ENCODE measurements at places on chromosomes 2 and 18.
A peak's percentile ranks its signal among the peaks of the same experiment; 100 is the strongest.

DNA sequence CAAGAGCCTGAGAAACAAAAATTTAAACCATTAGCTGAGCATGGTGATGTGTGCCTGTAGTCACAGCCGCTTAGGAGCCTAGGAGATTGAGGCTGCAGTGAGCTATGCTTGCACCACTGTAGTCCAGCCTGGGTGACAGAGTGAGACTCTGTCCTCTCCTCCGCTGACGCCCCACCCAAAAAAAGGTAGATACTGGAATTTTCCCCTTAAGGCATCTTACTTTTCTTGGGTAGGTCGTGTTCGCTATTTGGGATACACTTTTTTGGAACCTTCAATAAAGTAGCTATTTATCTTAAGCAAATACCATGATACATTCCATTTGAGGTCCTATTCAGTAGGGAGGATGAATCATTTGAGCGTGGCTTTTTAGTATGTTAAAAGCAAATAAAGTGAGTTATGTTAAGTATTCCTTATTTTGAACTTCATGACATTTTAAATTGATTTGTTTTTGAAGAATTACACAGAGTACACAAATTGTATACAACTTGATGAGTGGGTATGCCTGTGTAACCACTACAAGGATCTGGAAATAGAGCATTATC is 38.7 kb downstream of the RALBP1 start:
- DNase-seq = no peak

DNA sequence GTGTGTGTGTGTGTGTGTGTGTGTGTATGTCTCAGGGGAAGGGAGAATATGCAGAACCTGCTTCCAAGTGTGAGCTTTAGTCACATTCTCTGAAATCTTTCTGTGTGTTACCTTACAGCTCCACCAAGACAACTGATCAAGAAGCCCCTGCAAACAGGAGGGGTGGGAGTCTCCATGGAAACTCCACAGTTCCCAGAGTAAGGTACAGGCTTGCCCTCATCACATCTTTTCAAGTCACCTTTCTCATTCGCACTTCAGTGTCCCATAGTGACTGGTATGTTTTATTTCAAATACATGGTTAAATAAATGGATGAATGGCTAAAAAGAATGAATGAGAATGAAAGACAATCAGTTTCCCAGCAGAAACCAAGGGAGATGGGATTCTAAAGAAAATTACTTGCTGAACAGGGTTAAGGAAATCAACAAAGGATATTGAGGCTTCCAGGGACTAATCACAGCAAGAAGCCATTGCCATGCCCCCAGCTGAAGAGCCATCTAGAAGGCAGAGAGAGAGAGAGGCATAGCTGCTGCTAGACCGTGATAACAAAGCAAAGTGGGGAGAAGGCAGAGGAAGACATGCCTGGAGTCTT is 987.2 kb upstream of the CELF4 start:
- DNase-seq = no peak

- no peak for DNase-seq
These were observed 34.2 kb downstream of the B4GALT6 start for GRCh38 chr18:31649978-31650719.

GRCh38 chr2:119240311-119241204 is 16.9 kb downstream of the STEAP3 start:
- peak; percentile 69 for DNase-seq

- no peak for DNase-seq
These were observed 53.5 kb upstream of the SPOPL start for GRCh38 chr2:138447889-138448570.

- no peak for DNase-seq
These were observed 28.3 kb downstream of the MAP3K2 start for GRCh38 chr2:127359520-127359919.

GRCh38 chr2:62713837-62714236 is 8.3 kb downstream of the EHBP1 start:
- no peak for DNase-seq

DNA sequence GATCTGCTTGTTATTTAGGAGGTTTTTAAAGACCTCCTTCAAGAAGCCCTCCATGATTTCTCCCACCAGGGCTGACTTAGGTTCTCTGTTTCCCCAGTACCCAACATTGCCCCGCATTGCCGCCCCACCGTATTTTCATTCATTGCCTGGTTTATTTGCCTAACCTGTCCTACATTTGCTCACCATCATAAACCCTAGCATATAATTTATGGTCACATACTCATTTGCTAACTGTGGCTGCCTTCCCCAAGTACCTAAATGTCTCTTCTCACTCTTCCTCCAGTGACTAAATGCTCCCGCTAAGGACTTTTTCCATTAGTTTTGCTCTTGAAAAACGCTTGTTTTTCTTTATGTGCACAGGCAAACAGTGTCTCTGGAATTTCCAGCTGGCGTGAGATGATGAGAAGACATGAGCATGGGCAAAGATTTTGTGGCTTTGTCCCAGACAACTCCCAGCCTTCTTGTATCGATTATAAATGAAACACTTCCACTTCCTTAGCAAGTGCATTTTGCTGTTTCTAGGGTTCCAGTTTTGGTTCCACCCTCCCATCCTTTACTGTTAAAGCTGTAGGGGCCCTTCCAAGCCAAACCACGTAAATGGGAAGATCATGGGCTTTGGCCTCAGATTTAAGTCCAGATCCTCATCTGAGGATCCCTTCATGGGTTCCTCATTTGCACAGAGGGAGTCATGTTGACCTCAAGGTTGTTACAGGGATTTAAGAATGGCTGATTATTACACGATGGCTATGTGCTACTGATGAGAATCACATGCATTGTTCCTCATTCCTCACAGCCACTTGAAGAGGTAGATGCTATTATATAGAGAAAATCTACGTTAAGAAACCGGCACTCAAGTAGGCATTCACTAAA is 21.0 kb upstream of the ARMC9 start:
- no peak for DNase-seq

GRCh38 chr2:164514491-164514890 is 106.8 kb downstream of the GRB14 start:
- no peak for DNase-seq

- DNase-seq = no peak
These were observed 364.4 kb upstream of the GCFC2 start for GRCh38 chr2:76075126-76075525.

DNA sequence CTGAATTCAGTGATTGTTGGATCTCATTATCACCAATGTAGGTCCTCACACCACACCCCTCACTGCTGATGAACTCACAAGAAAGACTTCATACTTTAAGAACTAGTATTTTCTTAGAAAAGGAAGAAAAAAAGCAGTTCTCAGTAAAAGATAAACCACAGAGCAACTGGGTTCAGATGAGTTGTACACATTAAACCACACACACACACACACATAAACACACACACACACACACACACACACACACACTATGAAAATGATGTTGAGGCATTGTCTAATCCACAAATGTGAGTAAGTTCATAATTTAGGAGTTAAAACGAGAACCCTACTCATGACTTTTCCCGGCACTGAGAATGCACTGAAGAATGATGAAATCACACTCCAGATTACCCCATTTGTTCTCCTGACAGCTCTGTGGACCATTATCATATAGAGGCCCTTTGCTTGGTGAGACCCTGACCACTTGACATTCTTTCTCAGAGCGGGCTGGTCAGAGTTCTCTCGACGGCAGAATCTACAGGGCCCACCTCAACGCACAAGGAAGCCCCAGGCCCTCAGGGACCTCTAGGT is 106.2 kb downstream of the BCL2 start:
- no peak for DNase-seq

- no peak for DNase-seq
These were observed 17.3 kb upstream of the TRIM43 start for GRCh38 chr2:95574506-95574905.

All from left colon (tissue), 2 donors.